Caudate nucleus (tissue), 63 donors: ENCODE measurements at places on chromosomes 4 and X.
A peak's percentile ranks its signal among the peaks of the same experiment; 100 is the strongest.

GRCh38 chr4:38591617-38592337, 72.2 kb upstream of the KLF3 start:
- DNase-seq, result no peak

DNA sequence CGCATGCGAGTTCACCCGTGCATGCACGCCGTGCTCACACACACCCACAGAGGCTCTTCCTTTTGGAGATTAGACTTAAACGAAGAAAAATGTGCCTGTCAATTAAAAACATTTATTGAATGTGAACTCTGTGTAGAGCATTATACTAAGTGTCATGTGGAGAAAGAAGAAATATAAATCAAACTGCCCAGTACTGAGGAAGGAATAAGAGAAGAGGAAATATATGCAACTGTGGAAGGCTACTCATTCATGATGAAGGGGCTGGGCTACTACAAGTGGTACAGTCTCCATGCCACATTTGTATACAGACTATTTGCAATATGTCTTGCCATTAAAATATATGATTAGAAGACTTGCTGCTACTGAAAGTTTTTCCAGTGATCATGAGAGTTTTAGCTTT, 714.7 kb downstream of the DMD start:
- DNase-seq, result no peak

- DNase-seq, result no peak
Measured at GRCh38 chr4:90540536-90540935, 413.3 kb downstream of the CCSER1 start.

GRCh38 chrX:74924449-74925224, 615 bp downstream of the NEXMIF start:
- DNase-seq, result peak; percentile 25

GRCh38 chr4:1374706-1375045, 27.7 kb downstream of the UVSSA start:
- DNase-seq, result no peak

- peak; percentile 57 for DNase-seq
Measured at GRCh38 chr4:30719454-30720020, 632 bp upstream of the PCDH7 start.

DNA sequence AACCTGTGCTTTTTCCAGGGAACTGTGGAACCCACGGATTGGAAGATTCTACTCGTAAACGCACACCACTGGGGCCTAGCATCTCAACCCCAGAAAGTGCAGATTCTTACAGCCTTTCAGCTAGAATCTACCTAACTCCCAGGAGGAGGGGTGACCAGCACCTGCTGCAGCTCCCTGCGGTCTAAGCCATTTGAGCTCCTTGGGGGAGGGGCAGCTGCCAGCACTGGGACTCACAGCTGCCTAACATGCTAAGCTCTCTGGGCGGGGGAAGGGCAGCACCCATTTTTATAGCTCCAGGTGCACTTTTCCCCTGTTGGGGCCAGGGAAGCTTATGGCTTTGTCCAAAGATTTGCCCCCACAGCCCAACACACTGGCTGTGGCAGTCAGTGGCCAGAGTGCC, 595.7 kb upstream of the EPHA5 start:
- DNase-seq, result no peak

DNA sequence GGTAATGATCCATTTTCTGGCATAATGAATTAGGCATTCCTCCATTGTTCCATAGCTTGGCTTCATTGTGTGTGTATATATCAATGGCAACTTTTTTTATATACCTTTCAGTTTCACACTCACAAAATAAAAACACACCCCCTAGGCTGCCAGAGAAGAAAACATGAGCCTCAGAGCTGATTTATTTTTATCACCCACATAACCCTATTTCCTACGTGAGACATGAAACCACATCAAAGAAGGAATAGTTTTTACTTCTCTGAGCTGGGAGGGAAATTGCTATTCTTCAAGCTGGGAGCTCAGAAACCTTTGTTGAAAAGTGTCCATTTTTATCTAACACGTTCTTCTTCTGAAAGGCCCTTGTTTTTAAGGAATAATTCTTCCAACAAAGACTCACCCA, 126.7 kb upstream of the RAI2 start:
- no peak for DNase-seq

GRCh38 chrX:154051201-154051810, 31.6 kb upstream of the IRAK1 start:
- DNase-seq, result peak; percentile 40

- DNase-seq, result no peak
Measured at GRCh38 chrX:18890724-18891547, 93.0 kb downstream of the PHKA2 start.

DNA sequence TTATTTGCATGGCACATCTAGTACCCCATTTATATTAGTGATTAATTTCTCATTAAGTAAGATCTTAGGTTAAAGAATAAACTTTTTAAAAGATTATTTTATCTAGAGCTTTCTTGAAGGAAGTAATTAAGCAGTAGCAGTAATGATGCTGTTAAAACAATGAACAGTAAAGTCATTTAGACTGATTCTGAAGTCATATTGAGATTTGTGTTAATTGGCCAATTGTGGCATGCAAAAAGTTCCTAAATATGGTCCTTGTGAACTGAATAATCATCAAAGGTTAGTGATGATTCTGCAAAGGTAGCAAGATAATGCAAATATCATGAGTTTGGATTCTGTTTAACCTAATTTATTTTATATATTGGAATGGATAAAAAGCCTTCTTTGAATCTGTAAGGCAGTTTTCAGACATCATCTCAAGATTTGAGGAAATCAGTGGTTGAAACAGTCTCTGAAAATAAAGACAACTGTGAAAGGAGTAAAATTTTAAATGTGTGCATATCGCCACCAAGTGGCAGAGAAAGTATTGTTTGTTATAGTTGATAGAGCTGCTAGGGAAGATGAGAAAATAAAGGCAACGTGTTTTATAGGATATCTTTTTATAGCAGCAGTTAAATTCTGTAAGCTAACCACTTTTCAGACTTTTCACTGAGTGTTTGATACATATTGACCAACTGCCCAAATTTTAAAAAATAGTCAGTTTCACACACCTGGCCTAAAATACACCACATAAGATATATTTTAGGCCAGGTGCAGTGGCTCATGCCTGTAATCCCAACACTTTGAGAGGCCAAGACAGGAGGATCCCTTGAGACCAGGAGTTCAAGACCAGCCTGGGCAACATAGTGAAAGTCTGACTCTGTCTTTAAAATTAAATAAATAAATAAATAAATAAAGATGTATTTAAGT, 79.6 kb downstream of the CCKAR start:
- no peak for DNase-seq

DNA sequence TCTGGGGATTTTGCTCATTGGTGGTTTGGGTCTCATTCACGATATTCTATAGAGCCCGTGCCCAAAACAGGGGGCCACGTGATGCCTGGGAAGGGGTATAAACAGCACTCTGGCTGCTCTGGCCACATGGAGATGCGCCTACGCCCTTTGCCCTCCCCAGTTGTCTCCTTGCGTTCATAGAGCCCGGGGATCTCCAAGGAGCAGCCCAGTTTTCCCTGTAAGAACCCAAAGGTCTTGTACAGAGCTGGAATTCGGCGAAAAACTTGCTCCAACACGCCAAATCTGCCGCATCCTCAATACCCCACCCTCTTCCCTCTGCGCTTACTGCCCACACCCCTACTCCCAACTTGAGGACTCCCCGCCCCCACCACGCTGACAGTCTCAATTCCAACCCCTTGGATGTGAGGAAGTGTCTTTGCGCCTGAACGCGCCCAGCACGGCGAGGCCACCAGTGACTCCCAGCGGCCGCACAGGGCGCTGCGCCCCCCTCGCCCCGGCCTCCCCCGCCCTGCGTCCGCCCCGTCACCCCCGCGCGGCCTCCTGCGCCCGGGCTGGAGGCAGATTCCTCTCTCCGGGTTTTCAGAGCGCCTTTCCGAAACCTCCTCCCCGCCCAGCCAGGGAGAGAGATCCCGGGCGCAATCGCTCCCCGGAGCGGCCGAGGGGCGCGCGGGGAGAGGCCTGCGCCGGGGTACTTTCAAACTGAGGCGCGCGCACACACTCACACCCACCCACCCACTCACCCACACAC, at the start of gene NHS:
TSS of gene NHS (plus strand) at position 582 of the 748 bp plus-strand sequence. CDS start 558 bp downstream, outside the sequence.
- DNase-seq, result no peak

GRCh38 chr4:7959078-7959477, 19.4 kb upstream of the AFAP1 start:
- DNase-seq, result no peak

- no peak for DNase-seq
Measured at GRCh38 chrX:13464599-13465275, 104.7 kb upstream of the EGFL6 start.

- no peak for DNase-seq
Measured at GRCh38 chrX:42900947-42901346, 123.0 kb upstream of the PPP1R2C start.

GRCh38 chr4:2936773-2937145, 26.4 kb downstream of the NOP14 start:
- no peak for DNase-seq

DNA sequence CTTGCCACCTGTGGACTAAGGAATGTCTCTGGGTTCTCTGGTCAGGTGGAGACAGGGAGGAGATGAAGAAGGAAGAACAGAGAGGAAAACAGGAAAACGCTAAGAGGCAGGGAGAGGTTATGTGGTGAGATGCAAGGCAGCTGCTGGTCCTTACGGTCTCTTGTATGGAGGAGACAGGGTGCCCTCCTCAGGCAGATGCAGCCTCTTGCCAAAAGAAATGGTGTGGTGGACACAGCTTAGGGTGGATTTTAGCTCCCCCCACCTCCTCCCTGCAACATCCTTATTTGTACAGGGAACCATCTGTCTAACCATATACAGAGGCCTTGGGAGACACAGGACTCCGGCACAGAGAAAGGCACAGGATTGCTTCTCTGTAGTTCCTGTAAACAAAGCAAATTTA, 9.7 kb downstream of the OCIAD2 start:
- no peak for DNase-seq

DNA sequence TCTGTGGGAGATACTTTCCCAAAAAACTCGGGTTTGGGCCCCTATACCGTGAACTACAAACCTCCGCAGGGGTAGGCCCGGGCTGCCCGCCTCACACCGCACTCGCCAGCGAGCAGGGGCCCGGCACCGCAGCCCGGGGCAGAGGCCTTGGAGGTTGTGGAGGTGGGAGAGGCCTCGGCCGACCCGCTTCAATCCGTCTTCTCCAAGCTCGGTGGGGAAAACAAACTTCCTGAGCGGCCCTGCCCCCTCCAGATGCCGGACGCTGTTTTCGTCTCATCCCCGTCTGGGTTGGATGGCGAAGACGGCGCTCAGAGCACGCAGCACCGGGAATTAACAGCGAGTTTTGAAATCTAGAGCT, 442 bp upstream of the MCUB start:
- DNase-seq, result peak; percentile 35

- DNase-seq, result no peak
Measured at GRCh38 chr4:150354214-150354796, 227.6 kb upstream of the MAB21L2 start.

DNA sequence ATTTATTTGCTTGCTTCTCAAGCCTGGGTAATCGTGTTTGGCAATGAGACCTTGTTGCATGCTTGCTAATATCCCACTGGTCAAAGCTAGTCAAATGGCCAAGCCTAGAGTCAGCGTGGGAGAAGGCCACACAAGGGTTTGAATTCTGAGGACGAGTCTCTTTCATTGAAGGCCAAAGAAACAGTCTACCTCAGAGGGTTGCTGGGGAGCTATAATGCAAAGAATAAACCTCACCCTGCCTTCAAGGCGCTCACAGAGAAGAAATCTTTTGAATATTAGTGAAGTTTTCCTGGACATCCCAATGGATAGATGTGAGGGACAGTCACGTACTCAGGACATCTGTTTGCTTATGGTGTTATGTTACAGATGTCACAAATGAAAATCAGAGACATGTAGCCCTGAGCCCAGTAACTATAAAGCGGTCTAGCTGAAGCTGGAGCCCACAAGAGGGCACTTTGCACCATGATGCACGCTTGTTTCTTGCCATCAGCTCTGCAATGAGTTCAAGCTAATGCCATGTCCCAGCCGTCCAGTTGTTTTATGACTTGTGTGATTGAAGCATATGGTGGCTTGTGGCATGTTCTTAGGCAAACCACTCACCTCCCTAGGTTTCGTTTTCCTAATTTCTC, 1.1 kb upstream of the TLR3 start:
- no peak for DNase-seq

DNA sequence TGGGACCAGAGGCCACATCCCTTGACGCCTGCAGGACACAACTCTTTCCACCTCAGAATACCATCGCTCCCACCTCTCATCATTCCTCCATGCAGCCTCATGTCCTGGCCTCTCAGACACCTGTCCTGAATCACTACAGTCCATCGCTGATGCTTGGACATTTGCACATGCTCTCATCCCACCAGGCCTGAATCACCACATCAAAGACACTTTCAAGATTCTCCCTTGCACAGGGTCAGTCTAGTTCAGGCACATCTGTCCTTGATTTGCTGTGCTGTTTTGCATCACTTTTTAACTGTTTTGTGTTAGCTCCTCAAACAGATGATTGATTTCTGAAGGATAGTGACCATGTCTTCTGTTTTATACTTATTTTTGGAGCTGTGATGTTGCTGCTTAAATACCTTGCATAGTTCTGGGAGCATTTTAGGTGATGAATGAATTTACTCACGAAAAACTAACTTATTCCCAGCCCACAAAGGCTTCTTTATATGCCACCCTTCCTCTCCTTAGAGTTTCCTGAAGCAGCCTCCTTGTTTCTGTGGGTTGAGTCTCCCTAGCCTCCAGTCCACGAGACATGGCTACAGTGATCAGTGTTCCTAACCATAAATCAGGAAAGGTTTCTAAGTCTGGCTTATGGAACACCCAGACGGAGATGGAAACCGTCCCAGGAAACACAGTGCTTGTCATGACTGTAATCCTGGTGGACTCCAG, 2.6 kb downstream of the FAM114A1 start:
- no peak for DNase-seq

- DNase-seq, result no peak
Measured at GRCh38 chrX:16885628-16886027, 15.5 kb upstream of the RBBP7 start.

GRCh38 chrX:68112321-68112720, 321.0 kb downstream of the OPHN1 start:
- DNase-seq, result no peak

- peak; percentile 53 for DNase-seq
Measured at GRCh38 chr4:189792924-189793618, 147.6 kb upstream of the FRG1 start.

DNA sequence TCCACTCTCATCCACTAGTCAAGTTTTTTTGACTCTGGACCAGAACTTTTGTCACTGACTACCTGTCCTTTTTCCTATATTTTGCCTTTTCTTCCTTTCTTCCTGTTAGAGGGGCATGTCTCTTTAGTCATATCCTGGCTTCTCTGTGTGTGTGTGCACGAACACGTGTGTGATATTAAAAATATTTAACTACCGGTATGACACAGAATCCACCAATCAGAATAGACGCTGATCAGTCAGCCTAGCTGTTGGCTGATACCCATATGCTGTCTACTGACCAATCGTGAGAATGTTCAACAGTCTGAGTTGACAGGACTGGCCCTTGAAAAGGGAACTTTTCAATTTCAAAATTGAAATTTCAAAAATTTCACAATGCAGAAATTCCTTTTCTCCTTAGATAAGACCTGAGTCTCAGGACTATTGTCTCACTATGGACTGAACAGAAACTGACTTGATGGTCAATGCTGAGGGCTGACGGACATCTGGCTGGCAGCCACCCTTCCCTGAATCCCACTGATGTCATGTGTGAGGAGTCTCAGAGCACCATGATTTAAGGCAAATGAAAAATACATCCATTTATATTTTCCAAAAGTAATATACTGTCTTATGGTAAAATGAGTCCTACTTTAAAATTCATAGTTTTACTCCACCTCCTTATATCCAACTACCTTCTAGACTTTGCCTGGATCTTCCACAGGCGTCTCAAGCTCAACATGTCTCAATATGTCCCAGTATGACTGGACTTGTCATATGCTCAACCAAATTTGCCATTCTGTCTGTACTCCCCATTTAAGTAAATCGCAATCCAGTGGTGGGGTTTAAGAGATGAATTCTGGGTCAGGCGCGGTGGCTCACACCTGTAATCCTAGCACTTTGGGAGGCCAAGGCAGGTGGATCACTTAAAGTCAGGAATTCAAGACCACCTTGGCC, 78.0 kb downstream of the CHRNA9 start:
- no peak for DNase-seq
